ENCODE measurements at places on chromosomes 7 and 10.

- DNase-seq, result no peak
Observed at GRCh38 chr10:70711911-70712310, 39.6 kb downstream of the ADAMTS14 start.

DNA sequence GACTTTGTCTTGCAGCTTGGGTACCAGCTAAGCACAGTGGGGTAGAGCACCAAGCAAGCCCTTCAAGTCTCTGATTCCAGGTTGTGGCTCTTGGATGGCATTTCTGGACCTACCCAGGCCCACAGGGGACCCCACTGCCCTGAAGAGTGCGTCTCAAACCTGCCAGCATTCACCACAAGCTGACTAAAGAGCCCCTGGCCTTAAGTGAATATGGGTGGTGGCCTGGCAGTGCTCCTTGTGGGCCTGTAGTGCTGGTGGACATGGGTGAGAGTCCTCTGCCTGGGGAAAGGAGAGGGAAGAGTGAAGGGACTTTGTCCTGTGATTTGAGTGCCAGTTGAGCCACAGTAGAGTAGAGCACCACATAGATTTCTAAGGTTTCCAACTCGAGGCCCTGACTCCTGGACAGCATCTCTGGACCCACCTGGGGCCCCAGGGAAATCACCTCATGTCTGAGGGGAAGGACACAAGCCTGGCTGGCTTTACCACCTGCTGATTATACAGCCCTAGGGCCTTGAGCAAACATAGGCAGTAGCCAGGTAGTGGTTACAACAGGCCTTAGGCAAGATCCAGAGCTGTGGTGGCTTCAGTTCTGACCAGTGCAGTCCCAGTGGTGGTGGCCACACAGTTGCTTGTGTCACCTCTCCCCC, 23.7 kb downstream of the GSDME start:
- DNase-seq, result no peak

DNA sequence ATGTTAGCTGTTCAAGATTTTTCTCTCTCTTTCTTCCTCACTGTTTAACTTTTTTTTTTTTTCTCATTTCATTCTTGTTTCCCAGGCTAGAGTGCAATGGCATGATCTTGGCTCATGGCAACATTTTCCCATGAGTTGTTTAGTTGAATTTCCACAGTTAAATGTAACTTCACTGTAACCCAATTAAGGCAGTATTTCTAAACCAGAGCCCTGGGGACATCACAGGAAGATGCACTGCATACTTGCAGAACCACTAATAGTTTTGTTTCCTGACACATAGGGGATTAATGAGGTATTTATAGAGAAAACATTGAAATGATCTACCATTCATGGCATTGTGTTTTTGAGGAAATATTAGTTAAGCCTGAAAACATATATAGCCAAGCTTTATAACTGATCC, 795.6 kb upstream of the GHITM start:
- peak; percentile 12 for DNase-seq

GRCh38 chr10:6701289-6701688, 121.2 kb upstream of the PRKCQ start:
- no peak for DNase-seq

- peak; percentile 68 for DNase-seq
Observed at GRCh38 chr10:4656576-4657194, 169.3 kb upstream of the AKR1E2 start.

DNA sequence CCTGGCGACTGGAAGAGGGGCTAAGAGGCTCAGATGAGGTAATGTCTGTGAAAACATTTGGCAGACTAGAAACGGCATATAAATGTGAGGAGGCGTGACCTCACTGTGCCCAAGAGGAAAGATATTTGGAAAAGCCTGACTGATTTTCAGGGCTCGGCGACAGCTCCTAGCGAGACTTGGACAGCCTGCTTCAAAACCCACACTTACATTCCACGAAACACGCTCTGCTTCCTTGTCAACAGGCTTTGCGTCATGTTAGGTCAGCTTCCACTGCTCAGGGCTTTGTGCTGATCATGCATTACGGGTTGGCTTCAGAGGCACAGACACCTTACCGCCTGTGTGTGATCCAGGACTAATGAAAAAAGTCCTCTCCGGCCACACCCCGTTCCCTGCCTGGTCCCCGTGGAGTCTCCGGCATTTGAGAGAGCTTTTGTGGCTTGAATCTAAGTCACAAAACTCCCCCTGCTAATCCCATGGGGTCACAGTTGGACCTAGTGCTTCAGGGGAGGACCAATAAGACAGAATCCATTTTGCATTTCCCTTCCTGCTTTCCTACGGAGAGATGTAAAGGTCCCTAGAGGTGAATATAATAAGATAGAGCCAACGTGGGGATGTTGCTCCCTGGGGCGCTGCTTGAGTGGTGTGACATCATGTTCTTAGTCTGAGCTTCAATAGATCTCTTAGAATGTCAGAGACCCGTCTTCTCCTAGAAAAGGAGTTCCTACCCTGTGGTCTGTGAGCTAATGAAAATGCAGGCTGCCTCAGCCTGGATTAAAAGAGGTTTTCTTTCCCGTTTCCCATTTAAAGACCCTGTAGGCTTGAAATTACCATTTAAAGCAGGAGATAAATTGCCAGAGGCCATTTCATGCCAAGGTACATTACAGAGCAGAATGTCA, 25.5 kb downstream of the FGFBP3 start:
- peak; percentile 61 for DNase-seq

DNA sequence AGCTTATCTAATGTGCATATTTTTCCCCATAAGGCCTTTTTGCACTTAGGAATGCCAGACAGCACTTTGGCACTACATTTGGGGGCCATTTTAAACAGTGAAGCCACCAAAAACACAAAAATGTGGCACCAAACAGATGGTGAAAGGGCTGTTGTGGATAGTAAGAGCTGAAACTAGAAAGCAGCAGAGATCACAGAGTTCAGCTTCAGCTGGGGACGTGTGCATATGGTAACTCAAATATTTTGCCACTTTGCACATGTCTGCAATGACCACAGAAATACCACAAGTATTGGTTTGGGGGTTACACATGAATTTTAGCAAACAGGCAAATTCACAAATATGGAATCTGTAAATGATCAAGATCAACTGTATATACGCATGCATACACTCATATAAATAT, 72.8 kb downstream of the PODXL start:
- DNase-seq, result peak; percentile 34

DNA sequence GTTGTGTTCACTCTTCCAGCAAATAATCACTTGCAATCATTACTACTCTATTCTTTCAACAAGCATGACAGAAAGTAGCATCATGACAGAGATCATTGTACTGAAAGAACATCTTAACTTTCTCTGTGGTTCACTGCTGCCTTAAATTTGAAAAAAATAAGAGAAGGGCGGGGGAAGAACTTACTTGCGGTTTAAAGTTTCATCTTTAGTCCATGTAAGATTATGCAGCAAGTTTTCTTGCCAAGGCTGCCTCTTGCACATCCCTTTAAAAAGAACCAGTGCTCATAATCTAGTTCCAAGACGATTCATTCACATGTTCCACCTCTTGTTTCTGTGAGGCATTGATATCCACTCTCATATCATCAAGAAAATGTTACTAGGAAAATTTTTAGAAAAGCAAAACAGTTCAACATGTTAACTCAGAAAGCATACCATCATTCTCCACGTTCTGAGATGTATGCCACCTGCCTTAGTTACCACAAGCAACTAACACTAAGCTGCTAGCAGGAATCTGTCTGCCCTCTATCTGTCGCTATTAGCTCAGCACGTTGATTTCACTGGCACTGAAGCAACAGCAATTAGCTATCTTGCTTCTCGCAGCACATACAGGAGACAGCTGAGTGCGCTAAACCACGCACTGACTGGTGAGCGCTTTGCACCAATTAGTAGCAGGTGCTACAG, at the start of gene PCDH15:
TSS of gene PCDH15 (minus strand) at position 491 of the 681 bp plus-strand sequence. CDS start 136,969 bp downstream, outside the sequence.
- DNase-seq, result no peak

GRCh38 chr10:61096056-61096455, 152.1 kb upstream of the RHOBTB1 start:
- DNase-seq, result no peak

GRCh38 chr10:110859206-110859972, 12.3 kb upstream of the PDCD4 start:
- DNase-seq, result no peak

GRCh38 chr10:125060482-125060825, 99.9 kb downstream of the CTBP2 start:
- peak; percentile 57 for DNase-seq

- DNase-seq, result no peak
Observed at GRCh38 chr7:16471933-16472332, 6.4 kb upstream of the SOSTDC1 start.

GRCh38 chr7:38671911-38672905, 41.0 kb upstream of the AMPH start:
- no peak for DNase-seq

DNA sequence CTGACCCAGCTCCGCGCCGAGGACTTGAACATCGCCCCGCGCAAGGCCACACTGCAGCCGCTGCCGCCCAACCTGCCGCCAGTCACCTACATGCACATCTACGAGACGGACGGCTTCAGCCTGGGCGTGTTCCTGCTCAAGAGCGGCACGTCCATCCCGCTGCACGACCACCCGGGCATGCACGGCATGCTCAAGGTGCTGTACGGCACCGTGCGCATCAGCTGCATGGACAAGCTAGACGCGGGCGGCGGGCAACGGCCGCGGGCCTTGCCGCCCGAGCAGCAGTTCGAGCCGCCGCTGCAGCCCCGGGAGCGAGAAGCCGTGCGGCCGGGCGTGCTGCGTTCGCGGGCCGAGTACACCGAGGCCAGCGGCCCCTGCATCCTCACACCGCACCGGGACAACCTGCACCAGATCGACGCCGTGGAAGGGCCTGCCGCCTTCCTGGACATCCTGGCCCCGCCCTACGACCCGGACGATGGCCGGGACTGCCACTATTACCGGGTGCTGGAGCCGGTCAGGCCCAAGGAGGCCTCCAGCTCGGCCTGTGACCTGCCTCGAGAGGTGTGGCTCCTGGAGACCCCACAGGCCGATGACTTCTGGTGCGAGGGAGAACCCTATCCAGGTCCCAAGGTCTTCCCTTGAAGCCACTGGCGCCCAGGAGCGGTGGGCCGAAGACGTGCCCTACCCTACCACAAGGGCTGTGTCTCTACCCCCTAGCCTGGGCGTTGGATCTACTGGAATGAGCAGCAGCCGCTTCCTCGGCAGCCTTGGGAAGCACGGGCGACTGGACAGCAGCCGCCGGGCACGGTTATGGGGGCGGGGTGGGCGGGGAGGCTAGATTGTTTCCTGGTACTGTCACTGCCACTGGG, 945 bp downstream of the ADO start:
- DNase-seq, result peak; percentile 56

GRCh38 chr10:79097021-79097872, 28.5 kb downstream of the ZMIZ1 start:
- no peak for DNase-seq

GRCh38 chr7:139457153-139457946, 26.1 kb downstream of the KLRG2 start:
- no peak for DNase-seq

DNA sequence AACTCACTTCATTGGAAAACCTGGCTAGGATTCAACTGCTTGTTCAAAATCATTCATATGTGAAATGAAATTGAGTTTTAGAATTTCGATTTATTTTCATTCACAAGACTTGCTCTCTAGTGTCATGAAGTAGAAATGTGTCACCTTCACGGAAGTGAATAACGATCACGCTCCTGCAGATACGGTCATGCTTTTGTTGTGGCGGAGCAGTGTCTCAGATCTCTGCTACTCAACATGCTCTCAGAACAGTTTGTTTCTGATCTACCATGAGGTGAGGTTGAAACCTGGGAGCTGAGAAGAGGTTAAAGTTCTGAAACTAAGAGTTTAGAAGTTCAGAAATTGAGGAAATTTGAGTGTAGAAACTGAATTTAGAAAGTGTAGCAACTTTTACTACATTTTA, 13.8 kb upstream of the PITRM1 start:
- DNase-seq, result no peak

GRCh38 chr10:107317592-107317991, 153.1 kb upstream of the SORCS1 start:
- no peak for DNase-seq

DNA sequence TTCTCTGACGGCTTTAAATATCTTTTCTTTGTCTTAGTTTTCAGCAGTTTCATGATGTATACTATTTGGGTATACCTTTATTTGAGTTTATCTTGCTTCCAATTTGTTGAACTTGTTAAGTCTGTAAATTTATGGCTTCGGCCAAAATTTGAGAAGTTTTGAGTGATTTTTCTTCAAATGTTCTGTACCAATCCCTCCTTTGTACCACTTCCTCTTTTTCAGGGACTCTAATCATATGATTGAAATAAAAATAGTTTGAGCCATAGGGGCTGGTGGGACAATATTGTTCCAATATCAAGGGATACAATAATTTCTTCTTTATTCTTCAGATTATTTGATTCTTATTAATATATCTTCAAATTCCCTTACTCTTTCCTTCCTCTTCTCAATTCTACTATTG, 43.1 kb upstream of the CTTNBP2 start:
- no peak for DNase-seq

- peak; percentile 9 for DNase-seq
Observed at GRCh38 chr7:69599286-69599954, 1.1 kb downstream of the AUTS2 start.

DNA sequence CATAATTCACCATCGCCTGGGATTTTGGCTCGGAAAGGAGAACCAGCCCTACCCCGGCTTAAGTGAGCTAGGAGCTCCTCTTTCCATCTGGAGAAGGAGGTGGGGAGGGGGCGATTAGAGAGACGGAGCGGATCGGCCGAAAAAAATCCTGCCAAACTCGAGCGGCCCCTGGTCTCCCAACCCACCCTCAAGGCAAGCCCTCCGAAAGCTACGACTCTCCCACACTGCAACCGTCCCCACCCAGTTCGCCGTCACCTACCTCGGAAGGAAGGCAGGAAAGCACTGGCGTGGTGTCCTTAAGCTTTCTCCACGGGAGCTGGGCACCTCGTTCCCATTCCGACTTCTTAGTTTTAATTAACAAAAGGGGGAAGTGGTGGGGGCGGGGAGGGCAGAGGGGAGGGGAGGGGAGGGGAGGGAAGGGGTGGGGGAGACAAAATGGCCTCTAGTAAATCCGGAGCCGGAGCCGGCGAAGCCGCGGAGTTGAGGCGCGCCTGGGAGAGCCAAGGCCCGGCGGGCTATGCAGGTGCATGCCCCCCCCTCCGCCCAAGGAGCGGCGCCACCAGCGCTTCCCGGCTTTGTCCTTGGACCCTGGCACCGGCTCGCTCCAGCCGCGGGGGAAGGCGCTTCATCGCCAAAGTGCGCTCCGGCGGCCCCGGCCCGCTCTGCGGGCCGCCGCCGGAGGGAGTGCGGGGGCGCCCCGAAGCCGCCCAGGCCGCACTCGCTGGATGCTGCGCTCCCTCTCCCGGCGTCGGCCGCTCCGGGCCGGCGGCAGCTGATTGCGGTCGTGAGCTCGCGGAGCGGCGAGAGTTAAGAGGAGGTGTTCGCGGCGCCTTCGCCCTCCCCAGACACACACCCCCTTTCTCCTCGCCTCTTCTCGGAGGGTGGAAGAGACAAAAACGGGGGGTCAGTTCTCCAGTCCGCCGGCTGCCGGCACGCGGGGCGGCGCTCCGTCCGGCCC, at the start of gene LRRC4:
TSS of gene LRRC4 (minus strand) at position 784 of the 958 bp plus-strand sequence. CDS start 797 bp downstream, outside the sequence.
- DNase-seq, result peak; percentile 38

DNA sequence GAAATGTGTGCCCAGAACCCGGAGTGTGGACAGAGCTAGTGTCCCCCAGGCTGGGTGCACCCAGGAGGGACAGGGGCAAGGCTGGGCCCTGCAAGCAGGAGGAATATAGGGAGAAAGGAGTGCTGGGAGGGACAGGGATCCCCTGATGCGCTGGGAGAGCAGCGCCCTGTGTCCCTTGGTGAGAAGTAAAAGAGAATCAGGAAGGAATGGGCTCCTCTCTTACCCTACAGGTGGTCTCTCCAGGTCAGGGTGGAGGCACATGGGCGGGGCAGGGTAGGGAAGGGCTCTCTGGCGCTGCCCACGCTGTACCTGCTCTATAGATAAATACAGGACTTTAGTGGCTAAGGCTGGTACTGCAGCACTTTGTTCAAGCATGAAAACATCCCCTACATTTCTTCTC, 753.8 kb downstream of the GRID1 start:
- DNase-seq, result no peak
